ENCODE measurements at places on chromosomes 4 and X.

- DNase-seq: no peak
These were observed 149.6 kb upstream of the MAMLD1 start for GRCh38 chrX:150213481-150214030.

GRCh38 chr4:24428850-24429249 lies 155.5 kb downstream of the DHX15 start:
- DNase-seq: no peak

DNA sequence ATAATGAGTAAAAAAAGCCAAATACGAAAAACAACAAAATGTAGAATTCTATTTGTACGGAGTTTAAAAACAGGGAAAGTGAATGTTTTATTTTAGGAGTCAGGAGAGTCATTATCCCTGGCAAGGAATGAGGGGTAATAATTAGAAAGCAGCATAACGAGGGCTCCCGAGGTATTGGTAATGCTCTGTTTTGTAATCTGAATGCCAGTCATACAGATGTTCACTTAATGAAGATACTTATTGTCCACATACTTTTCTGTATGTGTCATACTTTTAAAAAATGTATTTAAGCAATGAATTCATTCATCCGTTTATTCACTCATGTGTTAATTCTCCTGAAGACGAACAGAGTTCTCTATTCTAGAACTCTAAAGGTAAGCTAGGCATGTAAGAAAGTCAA lies 87.8 kb upstream of the BMP2K start:
- no peak for DNase-seq

- no peak for DNase-seq
These were observed 21.5 kb downstream of the NELFA start for GRCh38 chr4:1987296-1987695.

DNA sequence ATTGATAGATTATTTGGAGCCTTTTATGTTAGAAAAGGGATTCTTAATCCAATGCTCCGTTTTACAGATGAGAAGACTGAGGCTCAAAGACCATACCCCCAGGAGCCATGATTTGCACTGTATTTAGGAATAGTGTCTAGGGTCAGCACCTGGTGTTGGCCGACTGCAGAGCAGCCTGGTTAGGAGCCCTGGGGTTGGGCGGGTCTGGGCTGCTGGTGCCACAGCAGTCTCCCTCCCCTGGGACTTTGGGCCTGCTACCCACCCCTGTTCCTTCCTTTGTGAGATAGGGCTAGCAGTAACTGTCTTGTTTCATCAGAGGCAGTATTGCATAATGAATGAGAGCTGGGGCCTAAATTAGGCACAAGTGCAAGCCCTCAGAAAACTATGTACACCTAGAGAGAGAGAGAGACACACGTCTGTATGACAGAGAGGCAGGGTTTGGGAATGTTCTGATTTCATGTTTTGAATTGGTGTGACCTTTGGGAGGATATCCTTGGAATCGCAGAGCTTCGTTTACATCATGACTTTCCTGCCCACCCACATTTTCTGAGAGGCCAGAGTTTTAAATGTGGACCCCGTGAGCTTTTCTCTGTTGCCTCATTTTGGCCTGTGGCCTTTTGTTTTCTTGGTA lies 111.7 kb downstream of the PTTG2 start:
- no peak for DNase-seq

DNA sequence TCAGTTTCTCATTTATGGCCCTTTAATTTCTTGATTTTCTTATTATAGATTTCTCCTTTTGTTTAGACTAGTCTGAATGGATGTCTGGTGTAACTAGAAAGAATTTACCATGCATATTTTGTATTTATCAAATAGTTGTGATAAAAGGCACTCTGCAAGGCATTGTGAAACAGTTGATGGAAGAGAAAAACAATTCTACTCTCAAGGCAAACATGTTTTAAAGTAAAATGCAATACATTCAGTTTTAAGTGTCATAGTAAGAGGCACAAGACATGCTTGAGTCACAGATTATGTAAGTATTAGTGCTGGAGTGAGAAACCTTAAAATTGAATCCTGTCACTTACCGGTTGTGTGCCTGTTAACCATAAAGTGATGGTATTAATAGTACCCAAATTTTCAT lies 283.3 kb upstream of the DKK2 start:
- DNase-seq: no peak

- no peak for DNase-seq
These were observed 105.9 kb downstream of the TNIP2 start for GRCh38 chr4:2650276-2650675.

DNA sequence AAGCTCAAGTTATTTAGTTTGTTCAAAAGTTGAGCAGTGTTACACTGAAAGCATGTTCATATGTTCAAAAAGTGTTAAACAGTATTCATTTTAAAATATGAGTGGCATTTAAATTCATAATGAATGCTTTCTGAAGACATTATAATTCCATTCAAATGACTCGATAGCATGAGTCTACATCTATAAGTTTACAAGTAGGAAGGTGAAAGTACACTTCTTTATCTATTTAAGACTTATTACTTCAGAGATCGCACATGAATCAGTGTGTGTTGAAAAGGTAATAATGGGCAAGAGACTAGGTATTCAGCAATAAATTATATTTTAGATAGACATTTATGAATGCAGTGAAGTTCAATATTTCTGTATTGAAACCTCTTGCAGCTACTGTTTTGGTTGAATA lies 456.1 kb downstream of the GRXCR1 start:
- no peak for DNase-seq

DNA sequence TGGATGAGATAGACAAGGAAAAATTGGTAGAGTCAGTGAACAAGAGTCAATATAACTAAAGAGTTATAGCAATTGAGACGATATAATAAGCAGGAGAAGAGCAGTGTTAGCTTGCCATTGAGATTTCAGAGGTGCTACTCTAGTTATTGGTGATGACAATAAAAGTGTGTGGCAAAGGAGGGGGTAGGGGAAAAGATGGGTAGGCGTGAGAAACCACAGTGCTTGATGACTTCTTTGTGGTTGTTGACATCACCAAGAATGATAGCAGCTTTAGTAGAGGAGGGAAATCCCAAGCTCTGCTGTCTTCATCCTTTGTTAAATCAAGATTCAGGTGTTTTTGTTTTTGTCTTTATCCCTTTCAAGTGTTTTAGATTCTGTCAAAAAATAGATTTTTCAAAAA lies 179.9 kb upstream of the PPP3CA start:
- DNase-seq: peak; percentile 80

- no peak for DNase-seq
These were observed 41.5 kb downstream of the GATB start for GRCh38 chr4:151718984-151719955.

GRCh38 chr4:3011456-3012220 lies 48.3 kb downstream of the GRK4 start:
- DNase-seq: no peak

- no peak for DNase-seq
These were observed 173.9 kb downstream of the BMPR1B start for GRCh38 chr4:94931626-94932025.

GRCh38 chrX:78452356-78452755 lies 124.9 kb upstream of the CYSLTR1 start:
- no peak for DNase-seq

DNA sequence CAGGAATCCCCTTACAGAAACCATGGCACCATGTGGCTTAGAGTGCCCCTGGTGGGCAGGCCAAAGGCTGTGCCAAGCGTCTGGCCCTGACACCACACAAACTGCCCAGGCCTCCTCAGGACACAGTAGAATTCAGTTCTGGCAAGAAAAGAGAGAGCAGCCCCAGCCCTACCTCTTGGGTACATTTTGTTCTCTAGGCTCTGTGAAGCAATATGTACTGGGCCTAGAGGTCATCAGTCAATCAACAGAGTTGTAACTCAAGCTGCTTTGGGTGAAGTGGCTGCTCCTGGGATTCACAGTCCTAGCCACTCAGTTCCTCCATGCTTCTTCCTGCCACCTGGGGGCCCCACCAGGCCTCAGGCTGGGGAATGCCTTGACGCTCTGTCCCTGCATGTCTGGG lies 158.1 kb upstream of the MAMLD1 start:
- DNase-seq: no peak

DNA sequence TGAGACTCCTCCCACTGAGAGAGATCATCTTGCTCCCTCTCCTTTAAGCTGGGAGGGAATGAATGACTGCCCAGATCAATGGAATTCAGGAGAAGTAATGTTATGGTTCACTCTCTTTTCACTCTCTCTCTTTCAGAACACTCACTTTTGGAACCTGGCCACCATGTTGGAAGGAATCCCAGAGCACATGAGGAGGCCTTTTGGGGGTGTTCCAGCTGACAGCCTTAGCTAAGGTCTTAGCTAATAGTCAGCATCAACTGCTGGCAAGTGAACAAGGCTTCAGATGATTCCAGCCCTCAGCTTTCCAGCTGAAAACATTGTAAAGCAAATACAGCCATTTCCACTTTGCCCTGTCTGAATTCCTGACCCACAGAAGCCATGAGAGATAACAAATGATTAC lies 124.0 kb upstream of the CLNK start:
- no peak for DNase-seq

DNA sequence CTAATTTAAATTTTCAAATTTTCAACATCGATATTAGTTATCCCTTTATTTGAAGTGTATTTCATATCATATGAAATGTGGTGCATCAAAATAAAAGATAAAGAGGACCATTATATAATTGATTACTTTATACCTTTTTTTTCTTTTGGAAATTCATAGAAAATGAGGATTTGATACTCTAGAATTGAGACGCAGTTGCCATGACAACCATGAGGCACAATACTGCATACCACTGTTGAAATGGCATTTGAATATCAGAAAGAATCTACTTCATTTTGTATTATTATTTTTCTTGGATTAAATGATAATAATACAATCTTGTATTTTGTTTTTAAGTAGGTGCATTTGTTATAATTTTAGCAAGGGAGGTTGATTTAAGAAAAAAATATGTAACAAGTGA lies 323.1 kb downstream of the PCDH18 start:
- DNase-seq: no peak

- DNase-seq: no peak
These were observed 70.9 kb downstream of the EPHA5 start for GRCh38 chr4:65599340-65599739.

GRCh38 chr4:144288011-144288903 lies 147.7 kb upstream of the GYPA start:
- DNase-seq: no peak

- DNase-seq: no peak
These were observed 438.1 kb downstream of the GBA3 start for GRCh38 chr4:23130845-23131244.

DNA sequence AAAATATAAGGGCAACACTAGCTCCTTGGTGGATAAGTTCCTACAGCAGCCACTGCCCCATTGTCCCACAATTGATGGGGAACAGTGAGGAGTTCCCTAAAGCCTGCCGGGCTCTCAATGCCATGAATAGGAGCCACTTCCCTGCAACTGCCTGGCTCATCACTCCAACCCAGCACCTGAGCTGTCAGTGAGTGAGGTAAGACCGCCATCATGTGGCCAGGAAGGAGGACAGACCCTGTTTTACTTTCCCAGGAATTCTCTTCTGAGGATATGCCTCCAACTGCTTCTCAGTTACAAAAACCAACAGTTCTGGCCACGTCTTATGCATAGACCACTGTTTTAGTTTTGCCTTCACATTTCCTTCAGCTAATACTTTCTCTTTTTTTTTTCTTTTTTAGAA lies 45.5 kb downstream of the SRPX start:
- DNase-seq: no peak

Measured in CD4-positive, alpha-beta memory T cell (primary cell).